ENCODE measurements at places on chromosomes 4 and X. TPM values are rescaled to one million over a fixed set of nuclear protein-coding genes. Genes with fewer than 3 reads are reported as not detected.

DNA sequence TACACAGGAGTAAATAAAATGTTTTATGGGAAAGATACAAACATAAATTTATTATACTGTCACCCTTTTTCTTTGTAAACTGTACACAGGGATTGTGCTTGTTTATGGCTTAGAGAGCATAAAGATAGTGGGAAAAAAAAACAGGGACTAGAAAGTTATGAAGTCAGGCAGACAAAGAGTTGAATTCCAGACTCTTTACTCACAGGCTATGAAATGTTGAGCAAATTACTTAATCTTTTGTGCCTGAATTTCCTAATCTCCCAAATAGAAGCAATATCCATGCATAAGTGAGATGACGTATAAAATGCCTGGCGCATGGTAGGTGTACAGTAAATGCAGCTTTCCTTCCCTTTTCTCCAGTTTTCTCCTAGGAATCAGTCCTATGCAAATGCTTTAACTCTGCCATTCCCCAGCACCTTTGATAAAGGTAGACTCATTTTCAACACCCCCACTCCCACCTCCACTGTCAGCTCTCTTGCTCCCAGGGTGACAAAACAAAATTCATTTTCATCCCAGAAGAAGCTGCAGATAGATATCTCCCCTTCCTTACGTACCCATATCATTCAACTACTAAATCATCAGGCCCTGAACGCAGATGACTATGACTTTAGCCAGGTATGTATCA is 44.5 kb upstream of the BTC start:
- H3K4me3 ChIP-seq, result no peak overlapping the region
- DNase-seq, result no peak
- no peaks in the 10 kb centered on the region for H3K4me1 ChIP-seq

HSFX4 gene
- polyA plus RNA-seq, result not detected

GRCh38 chrX:39167791-39168190 is 366.5 kb downstream of the MID1IP1 start:
- no peak overlapping the region for H3K27ac ChIP-seq
- no peaks in the 10 kb centered on the region for H3K36me3 ChIP-seq
- peaks cover 8% of the 10 kb centered on the region for H3K4me1 ChIP-seq
- no peak overlapping the region for H3K4me3 ChIP-seq
- DNase-seq, result no peak
- no peaks in the 10 kb centered on the region for H3K27me3 ChIP-seq

GIMD1 gene
- not detected for polyA plus RNA-seq

SCRG1 gene
- polyA plus RNA-seq, result not detected

TMEM35A gene
- polyA plus RNA-seq, result not detected

MAP3K15 gene
- not detected for polyA plus RNA-seq

- H3K27ac ChIP-seq, result no peak overlapping the region
- peaks cover 5% of the 10 kb centered on the region for H3K27me3 ChIP-seq
- H3K4me1 ChIP-seq, result no peaks in the 10 kb centered on the region
- DNase-seq, result no peak
- no peaks in the 10 kb centered on the region for H3K36me3 ChIP-seq
Measured at GRCh38 chr4:89587364-89587763, 249.6 kb downstream of the SNCA start.

- H3K36me3 ChIP-seq, result no peaks in the 10 kb centered on the region
- H3K4me3 ChIP-seq, result no peak overlapping the region
- no peaks in the 10 kb centered on the region for H3K27me3 ChIP-seq
- peaks cover 1% of the 10 kb centered on the region for H3K4me1 ChIP-seq
- no peak overlapping the region for H3K27ac ChIP-seq
- DNase-seq, result no peak
Measured at GRCh38 chrX:11105080-11105479, 6.1 kb upstream of the HCCS start.

PSMD10 gene
- polyA plus RNA-seq, result 56.7 TPM

DNA sequence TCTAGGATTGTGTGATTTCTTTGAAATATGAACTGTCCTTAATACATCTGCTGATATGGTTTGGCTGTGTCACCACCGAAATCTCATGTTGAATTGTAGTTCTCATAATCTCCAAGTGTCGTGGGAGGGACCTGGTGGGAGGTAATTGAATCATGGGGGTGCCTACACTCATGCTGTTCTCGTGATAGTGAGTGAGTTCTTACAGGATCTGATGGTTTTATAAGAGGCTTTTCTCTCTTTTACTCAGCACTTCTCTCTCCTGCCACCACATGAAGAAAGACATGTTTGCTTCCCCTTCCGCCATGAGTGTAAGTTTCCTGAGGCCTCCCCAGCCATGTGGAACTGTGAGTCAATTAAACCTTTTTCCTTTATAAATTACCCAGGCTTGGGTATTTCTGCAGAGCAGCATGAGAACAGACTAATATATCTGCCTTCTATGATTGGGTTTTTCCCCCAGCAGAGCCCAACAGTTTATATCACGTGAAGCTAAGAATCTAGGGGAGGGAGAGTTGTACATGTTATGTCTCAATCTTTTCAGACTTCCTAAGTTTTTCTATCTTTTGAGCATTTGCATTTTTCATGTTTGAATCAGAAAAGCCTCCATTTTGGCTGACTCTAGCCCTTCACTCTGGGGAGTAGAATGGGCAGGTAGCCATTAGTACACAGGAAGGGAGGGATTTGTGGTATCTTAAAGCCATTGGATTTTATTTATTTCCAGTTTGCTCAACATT is 58.9 kb downstream of the PLAC1 start:
- DNase-seq, result no peak
- H3K4me3 ChIP-seq, result no peak overlapping the region
- no peaks in the 10 kb centered on the region for H3K36me3 ChIP-seq
- no peak overlapping the region for H3K27ac ChIP-seq
- H3K27me3 ChIP-seq, result no peaks in the 10 kb centered on the region

Data from CD4-positive, alpha-beta memory T cell (primary cell).